ENCODE measurements at places on chromosomes 16 and 17.

GRCh38 chr17:73292031-73292531 lies 19.7 kb downstream of the CDC42EP4 start:
- no peak for DNase-seq

- DNase-seq = no peak
These were observed 2.0 kb downstream of the TUBD1 start for GRCh38 chr17:59890720-59891119.

- no peak for DNase-seq
These were observed 263.2 kb downstream of the WWOX start for GRCh38 chr16:78362524-78363135.

DNA sequence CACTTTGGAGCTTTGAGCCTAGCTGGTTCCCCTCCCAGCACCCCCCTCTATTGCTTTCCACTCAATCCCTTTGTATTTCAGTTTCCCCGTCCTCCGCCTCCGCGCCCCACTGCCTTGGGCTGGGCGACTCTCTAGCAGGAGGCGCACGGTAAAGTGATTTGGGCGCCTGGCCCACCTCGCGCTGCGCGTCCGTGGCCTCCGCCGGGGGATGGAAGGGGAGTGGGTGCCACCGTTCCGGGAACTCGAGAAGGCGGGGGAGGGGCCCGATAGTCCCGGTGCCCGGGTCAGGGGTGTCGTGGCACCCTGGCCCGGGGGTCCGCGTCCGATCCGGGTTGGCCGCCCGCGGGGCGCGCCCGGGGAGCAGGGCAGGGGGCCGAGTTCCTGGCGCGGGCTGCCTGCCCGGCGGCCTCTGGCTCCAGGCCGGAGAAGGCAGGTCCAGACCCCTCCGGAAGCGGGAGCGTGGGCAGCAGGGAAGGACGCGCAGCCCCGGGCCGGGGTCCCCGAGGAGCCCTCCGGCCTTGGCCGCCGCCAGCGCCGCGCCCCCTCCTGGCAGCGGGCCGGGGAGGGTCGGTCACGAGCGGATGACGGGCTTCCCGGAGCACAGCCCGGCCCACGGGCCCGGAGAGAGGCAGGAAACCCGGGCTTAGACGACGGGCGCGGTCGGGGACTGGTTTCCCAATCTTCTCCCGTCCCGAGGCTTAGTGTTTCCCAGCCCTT lies 15.8 kb downstream of the MEOX1 start:
- no peak for DNase-seq

- DNase-seq = peak; percentile 10
These were observed 674 bp downstream of the ZNF821 start for GRCh38 chr16:71883168-71883848.

All from NCI-H510A (cell line).